Activated T-helper 17 cell treated with anti-CD3 and anti-CD28 coated beads, Interleukin-2, amount 50 U/mL, for 72 hours (primary cell): ENCODE measurements at places on chromosomes 3 and 15. TPM values are rescaled to one million over a fixed set of nuclear protein-coding genes. Genes with fewer than 3 reads are reported as not detected.

SLC22A14 gene
- 0.15 TPM for total RNA-seq

C3orf85 gene
- not detected for total RNA-seq

LRRC2 gene
- total RNA-seq, result not detected

IL17RB gene
- 2.6 TPM for total RNA-seq

IL20RB gene
- 3.7 TPM for total RNA-seq

GRCh38 chr15:47300596-47300995, 416.7 kb upstream of the SEMA6D start:
- ATAC-seq, result no peak

- ATAC-seq, result no peak
These were observed 119.4 kb upstream of the SAMMSON start for GRCh38 chr3:69880069-69880640.

DNA sequence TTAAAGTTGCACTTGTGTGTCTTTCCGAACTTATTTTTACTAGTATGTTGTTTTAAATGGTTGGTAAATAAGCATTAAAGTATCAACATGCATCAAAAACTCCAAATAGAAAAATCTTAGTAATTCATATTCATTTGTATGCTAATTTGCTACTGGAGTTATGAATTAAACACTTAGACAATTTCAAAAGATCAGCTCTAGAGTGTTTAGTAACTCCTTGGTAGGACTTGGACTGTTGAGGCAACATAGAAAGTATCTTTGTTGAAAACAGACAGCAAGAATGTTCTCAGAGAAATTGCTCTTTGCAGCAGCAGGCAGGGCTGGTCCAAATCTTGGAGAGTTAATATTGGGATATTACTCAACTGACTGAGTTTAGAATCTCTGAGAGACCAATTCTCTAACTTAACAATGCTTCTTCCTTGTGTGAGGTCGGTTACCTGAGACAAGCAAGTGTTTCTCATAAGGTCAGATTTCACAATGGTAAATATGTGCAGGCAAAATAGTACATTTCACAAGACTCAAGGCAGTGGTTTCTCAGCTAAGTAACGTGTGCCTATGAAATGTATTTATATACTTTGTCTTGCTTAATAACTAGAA, 147.8 kb upstream of the IL12A start:
- ATAC-seq, result no peak

DNA sequence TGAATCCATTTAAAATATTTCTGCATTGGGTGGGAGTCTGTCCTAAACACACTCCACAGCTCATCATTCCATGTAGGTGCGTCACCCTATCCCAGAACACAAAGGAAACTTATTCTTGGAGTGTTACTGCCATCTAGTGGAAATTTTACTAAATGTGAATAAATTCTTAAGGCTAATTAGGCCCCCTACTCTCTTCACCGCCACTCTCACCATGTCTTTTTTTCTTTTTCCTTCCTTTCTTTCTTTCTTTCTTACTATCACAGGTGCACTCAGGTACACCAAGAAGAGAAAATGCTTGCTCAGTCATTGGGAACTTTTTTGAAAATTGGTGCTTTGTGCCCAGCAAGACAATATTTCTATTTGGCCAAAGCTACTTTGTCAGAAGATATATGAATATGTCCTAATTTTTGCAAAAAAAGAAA, 26.4 kb upstream of the ATP8B4 start:
- peak; percentile 44 for ATAC-seq

DNA sequence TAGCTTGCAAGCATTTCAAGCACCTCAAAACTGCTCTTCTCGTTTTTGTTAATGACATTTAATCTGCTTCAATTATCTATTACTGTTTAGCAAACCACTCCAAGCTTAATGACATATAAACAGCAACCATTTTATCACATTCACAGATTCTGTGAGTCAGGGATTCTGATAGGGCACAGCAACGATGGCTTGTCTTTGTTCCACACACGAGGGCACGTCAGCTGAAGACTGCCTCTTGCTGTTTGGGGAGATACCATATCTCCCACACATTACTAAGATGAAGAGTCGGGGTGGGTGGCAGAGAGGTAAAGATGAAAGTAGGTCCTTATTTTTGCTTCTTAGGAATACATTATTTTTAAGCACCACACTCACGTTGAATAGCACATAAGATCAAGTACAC, 19.3 kb downstream of the CPOX start:
- peak; percentile 98 for ATAC-seq

DNA sequence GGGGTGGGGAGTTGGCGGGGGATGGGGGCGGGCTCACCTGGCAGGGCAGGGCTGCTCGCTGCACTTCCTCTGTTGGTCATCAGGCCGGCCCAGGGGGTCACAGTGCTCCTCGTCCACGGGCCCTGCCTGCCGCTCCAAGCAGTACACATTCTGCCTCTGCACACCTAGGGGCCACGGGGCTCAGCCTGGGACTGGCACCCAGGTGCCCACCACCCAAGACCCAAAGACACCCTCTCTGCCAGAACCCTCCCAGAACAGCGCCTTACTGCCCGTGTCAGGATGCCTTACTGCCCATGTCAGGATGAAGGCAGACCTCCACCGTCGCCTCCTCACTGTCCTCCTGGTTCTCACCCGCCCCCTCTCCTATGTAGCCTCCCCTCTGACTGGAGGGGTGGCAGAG, 43.2 kb downstream of the ADAMTS7 start:
- no peak for ATAC-seq

DNA sequence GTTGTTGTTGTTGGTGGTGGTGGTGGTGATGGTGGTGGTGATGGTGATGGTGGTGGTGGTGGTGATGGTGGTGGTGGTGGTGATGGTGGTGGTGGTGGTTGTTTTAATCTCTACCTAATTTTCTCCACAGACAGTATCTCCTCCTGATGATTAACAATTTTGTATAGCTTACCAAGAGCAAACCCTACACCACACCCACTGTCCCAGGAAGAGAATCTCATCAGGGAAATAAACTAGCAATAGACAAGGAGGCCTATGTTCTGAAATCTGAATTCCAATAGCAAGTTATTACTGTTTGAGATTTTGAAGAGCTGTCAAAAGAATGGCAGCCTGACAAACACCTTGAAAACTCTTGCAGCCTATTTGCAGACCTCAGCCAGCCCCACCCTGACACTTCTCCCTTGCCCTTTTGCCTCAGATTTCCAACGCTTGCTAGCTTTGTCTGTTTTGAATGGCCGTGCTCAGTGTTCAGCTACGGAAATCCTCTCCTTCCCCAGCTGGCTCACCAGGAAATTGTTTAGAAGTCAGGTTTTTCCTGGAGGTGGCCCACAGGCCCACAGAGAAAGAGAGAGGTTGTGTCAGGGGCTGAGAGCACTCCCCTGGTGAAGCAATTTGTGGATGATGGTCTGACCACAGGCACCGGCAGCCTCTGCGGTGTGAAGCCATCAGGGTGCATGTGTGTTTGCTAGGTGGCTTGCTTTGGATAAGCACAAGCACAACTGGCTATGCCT, 101.6 kb downstream of the MAGI1 start:
- ATAC-seq, result no peak

GRCh38 chr15:74866090-74866489, 7.1 kb downstream of the SCAMP2 start:
- no peak for ATAC-seq

DNA sequence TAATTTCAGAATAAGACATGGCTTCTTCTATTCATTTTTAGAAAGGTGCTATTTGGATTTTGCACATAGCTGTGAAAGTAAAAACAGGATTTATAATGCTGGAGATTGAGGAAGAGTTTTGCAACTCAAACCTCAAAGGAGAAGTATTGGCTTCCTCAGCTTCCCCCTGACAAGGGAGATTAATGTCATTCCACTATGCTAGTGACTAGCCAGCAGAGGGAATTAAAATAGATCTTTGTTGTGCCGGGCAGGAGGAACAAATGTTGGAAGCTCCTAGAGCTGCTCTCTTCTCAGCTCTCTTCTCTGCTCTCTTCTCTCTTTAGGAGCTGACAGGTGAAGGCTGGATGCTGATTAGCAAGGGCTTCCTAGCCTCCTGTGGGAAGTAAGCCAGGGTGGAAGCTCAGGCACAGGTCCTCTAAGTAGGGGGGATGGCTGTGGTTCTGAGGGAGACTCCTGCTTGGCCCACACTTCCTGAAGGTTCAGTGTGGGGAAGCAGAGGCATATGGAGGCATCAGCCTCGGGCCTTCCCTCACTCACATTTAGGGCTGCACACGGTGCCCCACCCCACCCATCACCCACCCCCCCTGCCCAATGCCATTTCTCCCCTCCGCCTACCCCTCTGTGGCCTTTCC, 29.6 kb downstream of the CX3CR1 start:
- ATAC-seq, result no peak

DNA sequence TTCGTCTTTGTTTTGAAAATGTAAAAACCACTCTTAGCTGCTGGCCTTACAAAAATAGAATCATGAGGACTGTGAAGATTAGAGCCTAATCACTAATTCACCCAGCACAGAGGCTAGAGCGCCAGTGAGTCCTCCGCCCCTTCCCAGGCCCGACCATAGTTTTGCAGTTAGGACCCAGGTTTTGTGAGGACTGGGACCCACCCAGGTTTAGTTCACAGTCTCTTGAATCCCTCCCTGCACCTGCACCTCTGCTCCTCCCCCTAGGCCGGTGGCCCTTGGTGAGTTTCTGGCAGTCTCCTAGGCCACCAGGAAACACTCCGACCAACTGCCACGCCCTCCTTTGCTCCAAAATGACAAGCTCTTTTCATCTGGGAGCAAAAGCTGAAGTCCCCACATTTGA, 136.0 kb upstream of the CCDC54 start:
- ATAC-seq, result peak; percentile 21

- no peak for ATAC-seq
These were observed 44.0 kb downstream of the CD200 start for GRCh38 chr3:112376992-112377391.

GRCh38 chr15:39459548-39459947, 121.3 kb upstream of the THBS1 start:
- no peak for ATAC-seq

DNA sequence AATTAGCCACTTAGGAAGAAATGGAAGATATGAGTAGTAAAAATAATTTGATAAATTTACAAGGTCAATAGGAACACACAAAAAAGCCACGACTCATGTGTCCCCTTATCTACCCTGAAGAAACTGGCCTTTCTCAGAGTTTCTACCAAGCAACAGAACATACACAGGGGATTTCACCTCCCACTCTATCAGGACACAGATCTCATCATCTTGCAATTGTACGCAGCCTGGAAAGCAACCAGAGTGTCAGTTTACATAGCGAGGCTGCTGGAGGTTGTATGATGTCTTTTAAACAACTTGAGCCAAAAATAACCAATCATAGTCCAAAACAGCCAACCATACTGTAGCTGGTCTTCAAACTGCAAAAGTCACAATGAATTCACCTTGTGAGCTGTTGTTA, 19.7 kb upstream of the LMOD3 start:
- no peak for ATAC-seq

DNA sequence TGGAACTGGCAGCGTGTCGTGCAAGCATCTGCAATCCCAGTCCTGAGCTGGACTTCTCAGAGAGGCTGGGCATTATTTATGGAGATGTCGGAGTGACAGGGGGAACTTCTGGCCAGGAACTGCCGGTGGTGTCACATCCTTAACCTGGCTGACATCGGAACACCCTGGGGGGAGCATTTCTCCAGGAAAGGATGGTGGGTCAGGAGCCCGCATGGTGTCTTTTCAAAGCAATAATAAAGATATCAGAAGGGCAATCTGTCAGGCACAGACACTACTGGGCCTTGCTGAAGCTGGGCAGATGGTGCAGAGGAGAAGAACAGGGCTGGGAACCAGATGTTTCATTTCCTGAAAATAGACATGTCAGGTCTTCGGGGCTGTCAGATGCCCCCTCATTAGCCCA, 133.5 kb downstream of the WNT7A start:
- ATAC-seq, result no peak
